Colonic mucosa (tissue), 4 donors: ENCODE measurements at places on chromosomes 7 and 10. TPM values are rescaled to one million over a fixed set of nuclear protein-coding genes. Genes with fewer than 3 reads are reported as not detected.

DNA sequence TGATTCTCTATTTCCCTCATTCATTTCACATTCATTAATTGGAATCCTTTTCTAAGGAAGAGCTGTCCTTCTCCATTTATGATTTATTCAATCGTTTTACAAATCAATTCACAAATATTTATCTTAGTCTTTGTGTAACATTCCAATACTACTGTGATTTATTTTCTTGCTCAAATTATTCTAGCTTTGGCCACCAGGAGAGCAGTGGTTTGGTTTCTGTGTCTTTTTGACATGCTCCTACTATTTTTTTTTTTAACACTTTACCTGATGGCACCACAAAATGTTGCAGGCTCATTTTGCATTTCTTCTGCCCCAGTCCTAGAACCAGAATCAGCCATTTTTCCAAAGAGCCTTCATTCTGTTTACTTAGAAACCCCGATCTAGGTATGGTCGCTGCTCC lies 13.3 kb upstream of the RBM33 start:
- H3K4me1 ChIP-seq, result no peaks in the 10 kb centered on the region
- no peaks in the 10 kb centered on the region for H3K36me3 ChIP-seq
- H3K27ac ChIP-seq, result no peak overlapping the region
- no peaks in the 10 kb centered on the region for H3K27me3 ChIP-seq
- DNase-seq, result no peak

- H3K27ac ChIP-seq, result no peak overlapping the region
- H3K36me3 ChIP-seq, result no peaks in the 10 kb centered on the region
- DNase-seq, result no peak
- no peak overlapping the region for H3K4me3 ChIP-seq
- H3K4me1 ChIP-seq, result no peaks in the 10 kb centered on the region
Measured at GRCh38 chr7:64485623-64486022, 77.2 kb downstream of the ZNF680 start.

GRCh38 chr7:107678110-107678753 lies 17.6 kb downstream of the SLC26A4 start:
- H3K36me3 ChIP-seq, result no peaks in the 10 kb centered on the region
- no peaks in the 10 kb centered on the region for H3K27me3 ChIP-seq
- no peak overlapping the region for H3K4me3 ChIP-seq
- no peak for DNase-seq
- H3K4me1 ChIP-seq, result no peaks in the 10 kb centered on the region

The INMT gene
- 6.0 TPM for total RNA-seq
